Tracheal epithelial cell (primary cell): ENCODE measurements at places on chromosomes 3 and 15. TPM values are rescaled to one million over a fixed set of nuclear protein-coding genes. Genes with fewer than 3 reads are reported as not detected.

TXNRD3 gene
- total RNA-seq, result 12.3 and 15.8 TPM in 2 replicates

GNB4 gene
- 11.9 and 26.0 TPM in 2 replicates for total RNA-seq

SNX22 gene
- total RNA-seq, result under 0.01 and 0.21 TPM in 2 replicates

THSD4 gene
- total RNA-seq, result 9.0 and 23.1 TPM in 2 replicates

KLHL6 gene
- total RNA-seq, result not detected in 2 replicates

CLDN11 gene
- 0.43 and 7.5 TPM in 2 replicates for total RNA-seq

CCDC32 gene
- total RNA-seq, result 14.3 and 15.7 TPM in 2 replicates

TM6SF1 gene
- total RNA-seq, result 2.7 and 2.8 TPM in 2 replicates

IMPG2 gene
- under 0.01 TPM in 2 replicates for total RNA-seq

SCAANT1 gene
- total RNA-seq, result not detected in 2 replicates

SEC62 gene
- total RNA-seq, result 21.0 and 26.9 TPM in 2 replicates

LRTM1 gene
- total RNA-seq, result not detected in 2 replicates

SCN5A gene
- not detected in 2 replicates for total RNA-seq
